Muscle of leg (tissue), 16 donors: ENCODE measurements at places on chromosomes 7 and 10. TPM values are rescaled to one million over a fixed set of nuclear protein-coding genes. Genes with fewer than 3 reads are reported as not detected.
A peak's percentile ranks its signal among the peaks of the same experiment; 100 is the strongest.

DNAJC9 gene
- polyA plus RNA-seq: 27.4 TPM

DNA sequence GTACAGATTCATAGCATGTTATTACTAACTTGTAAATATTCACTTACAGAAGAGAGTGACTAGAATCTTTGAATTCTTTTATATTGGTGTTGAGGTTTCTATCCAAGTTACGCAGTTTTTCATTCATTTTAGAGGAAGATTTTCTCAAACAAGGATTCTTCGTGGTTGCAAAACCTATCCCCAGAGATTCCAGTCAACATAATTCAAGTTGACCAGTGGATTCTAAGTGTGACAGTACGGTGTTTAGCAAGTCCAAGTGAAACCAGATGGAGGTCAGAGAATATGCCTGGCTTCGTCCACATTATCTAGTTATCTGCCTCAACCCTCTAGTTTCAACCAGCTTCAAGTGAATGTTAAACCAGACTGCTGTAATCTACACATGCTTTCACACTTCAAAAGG is 131.9 kb downstream of the SDK1 start:
- DNase-seq: peak; percentile 18
- H3K27me3 ChIP-seq: no peaks in the 10 kb centered on the region
- H3K4me1 ChIP-seq: no peaks in the 10 kb centered on the region
- H3K4me3 ChIP-seq: no peak overlapping the region

GRCh38 chr10:94363251-94363565 is 469 bp upstream of the NOC3L start:
- no peak for DNase-seq
- H3K27me3 ChIP-seq: peaks cover 4% of the 10 kb centered on the region

DNA sequence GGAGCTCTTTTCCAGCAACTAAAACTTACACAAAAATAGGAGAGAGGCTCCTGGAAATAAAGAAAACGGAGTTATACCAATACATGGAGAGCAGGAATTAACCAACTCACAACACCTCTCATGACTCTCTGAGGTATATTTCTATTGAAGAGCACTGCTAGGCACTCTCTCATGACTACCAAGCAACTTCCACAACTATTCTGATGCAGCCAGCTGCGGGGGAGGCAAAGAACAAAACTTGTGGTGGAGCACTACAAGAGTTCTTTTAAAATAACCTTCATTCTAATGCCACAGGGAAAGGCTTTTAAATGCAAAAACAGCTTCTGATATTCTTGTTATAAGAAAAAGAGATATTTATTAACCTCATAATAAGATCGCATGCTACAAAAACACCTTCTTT is 140.7 kb downstream of the SLC25A13 start:
- DNase-seq: no peak
- H3K4me3 ChIP-seq: no peak overlapping the region
- H3K36me3 ChIP-seq: peaks cover 12% of the 10 kb centered on the region
- peaks cover 2% of the 10 kb centered on the region for H3K4me1 ChIP-seq

DNA sequence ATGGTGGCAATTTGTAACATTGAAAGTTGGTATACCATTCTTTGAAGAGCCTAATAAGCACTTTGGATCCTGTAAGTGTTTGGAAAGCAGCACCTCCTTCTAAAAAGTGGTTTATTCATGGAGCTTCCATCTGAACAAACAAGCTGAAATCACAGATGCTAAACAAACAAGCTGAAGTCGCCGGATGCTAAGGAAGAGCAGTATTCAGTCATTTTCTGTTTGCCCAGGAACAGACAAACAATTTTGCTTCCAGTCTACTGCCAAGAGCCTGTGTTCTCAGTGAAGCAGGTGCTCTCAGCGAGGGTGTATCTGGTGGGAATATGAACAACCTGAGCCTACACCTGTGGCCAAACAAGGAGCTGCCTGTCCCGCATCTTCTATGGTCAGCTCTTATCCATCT is 6.3 kb downstream of the COL28A1 start:
- H3K4me3 ChIP-seq: no peak overlapping the region
- H3K4me1 ChIP-seq: no peaks in the 10 kb centered on the region
- peaks cover 2% of the 10 kb centered on the region for H3K27me3 ChIP-seq
- DNase-seq: no peak
- H3K27ac ChIP-seq: no peak overlapping the region
